Esophagus muscularis mucosa (tissue), 4 donors: ENCODE measurements at places on chromosomes 13 and 19. TPM values are rescaled to one million over a fixed set of nuclear protein-coding genes. Genes with fewer than 3 reads are reported as not detected.

- H3K36me3 ChIP-seq = no peaks in the 10 kb centered on the region
- no peak overlapping the region for H3K27ac ChIP-seq
- H3K27me3 ChIP-seq = no peaks in the 10 kb centered on the region
- DNase-seq = no peak
Measured at GRCh38 chr13:91714855-91715254, 316.4 kb downstream of the GPC5 start.

DNA sequence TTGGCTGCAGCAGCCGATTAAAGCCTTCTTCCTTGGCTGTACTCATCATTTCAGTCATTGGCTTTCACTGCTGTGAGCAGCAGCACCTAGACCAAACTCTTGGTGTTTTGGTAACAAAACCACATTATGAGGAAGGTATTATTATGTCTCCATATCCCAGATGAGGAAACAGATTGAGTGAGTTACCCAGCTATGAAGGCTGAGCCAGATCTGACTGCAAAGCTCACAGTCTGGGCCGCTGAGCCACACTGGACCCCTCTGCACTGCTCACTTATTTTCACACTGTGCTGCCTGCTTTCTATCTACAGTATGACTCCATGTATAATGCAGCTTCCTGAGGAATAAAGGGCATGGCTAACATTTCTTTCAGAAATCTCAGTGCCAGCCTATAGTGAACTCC lies 24.5 kb downstream of the CRYL1 start:
- H3K27ac ChIP-seq = peak overlapping the region; percentile 14
- peaks cover 5% of the 10 kb centered on the region for H3K4me1 ChIP-seq
- DNase-seq = no peak
- no peaks in the 10 kb centered on the region for H3K27me3 ChIP-seq
- H3K4me3 ChIP-seq = no peak overlapping the region

- no peak overlapping the region for H3K27ac ChIP-seq
- H3K4me1 ChIP-seq = peaks cover 13% of the 10 kb centered on the region
- DNase-seq = no peak
- H3K4me3 ChIP-seq = no peak overlapping the region
- peaks cover 18% of the 10 kb centered on the region for H3K36me3 ChIP-seq
- H3K27me3 ChIP-seq = no peaks in the 10 kb centered on the region
Measured at GRCh38 chr19:51983361-51983760, 3.3 kb downstream of the ZNF350 start.

TIMM50 gene
- total RNA-seq = 36.1 TPM

MCOLN1 gene
- total RNA-seq = 11.6 TPM

- no peak overlapping the region for H3K4me3 ChIP-seq
- H3K27ac ChIP-seq = peak overlapping the region; percentile 80
- no peaks in the 10 kb centered on the region for H3K27me3 ChIP-seq
- no peak for DNase-seq
Measured at GRCh38 chr13:110329258-110329657, 22.2 kb downstream of the COL4A2 start.

DNA sequence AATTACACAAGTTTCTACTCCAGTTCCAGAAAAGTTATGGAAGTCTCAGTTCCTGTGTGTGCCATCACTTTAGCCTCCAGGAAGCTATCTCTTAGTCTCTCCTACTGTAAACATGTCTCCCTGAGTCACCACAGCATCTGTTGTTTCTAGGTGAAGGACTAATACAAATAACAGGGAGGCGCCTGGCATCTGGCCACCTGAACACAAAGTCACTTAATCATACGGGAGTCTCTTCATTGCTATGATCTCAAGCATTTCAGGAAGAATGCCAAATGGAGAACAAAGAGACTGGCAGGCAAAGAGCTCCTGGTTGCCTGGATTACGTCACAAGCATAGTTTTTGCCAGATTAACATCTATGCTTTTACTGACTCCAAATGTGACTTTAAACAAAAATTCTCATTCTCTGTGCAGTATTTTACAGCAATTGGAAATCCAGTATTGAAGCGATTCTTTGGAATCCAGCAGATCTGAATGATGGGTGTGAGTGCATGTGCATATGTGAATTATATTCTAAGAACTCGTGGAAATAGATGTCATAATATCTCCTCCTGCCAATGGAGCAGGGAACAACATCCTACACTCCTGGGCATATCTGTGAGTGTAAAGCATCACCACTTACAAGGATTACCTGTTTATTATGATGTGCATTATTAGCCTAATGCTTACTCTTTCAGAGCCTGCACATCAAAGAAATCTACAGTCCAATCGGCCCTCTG lies 572.8 kb downstream of the PCDH9 start:
- no peak overlapping the region for H3K4me3 ChIP-seq
- no peaks in the 10 kb centered on the region for H3K36me3 ChIP-seq
- H3K27me3 ChIP-seq = no peaks in the 10 kb centered on the region
- DNase-seq = no peak
- H3K4me1 ChIP-seq = peaks cover 15% of the 10 kb centered on the region

DNA sequence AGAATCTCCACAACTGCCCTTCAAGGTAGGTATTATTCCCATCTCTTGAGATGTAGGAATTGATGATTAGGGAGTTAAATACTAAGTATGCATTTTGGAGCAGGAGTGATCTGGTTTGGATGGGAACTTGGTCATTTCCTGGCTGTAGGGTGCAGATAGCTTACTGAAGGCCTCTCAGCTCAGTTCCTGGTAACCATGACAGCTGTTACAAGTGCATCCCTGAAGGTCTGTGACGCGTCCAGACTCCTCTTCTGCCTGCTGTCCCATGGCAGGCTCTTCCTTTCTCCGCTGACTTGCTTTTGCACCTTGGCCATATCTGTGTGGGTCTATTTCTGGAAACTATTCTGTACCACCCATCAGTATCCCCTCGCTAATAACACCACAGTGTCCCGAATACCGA lies 387.8 kb downstream of the ZNF536 start:
- H3K4me1 ChIP-seq = no peaks in the 10 kb centered on the region
- H3K27me3 ChIP-seq = peaks cover 8% of the 10 kb centered on the region
- H3K4me3 ChIP-seq = no peak overlapping the region
- peak; percentile 82 for DNase-seq
- H3K27ac ChIP-seq = no peak overlapping the region

KIR3DL2 gene
- total RNA-seq = not detected

GRCh38 chr19:49475191-49475917 lies 1.3 kb downstream of the FLT3LG start:
- no peak for DNase-seq
- H3K4me3 ChIP-seq = peak overlapping the region; percentile 68
- peaks cover 36% of the 10 kb centered on the region for H3K4me1 ChIP-seq
- peaks cover 4% of the 10 kb centered on the region for H3K36me3 ChIP-seq

- H3K36me3 ChIP-seq = peaks cover 7% of the 10 kb centered on the region
- peaks cover 40% of the 10 kb centered on the region for H3K4me1 ChIP-seq
- peak within 1 kb of the TSS; percentile 91 for H3K4me3 ChIP-seq
- H3K27me3 ChIP-seq = no peaks in the 10 kb centered on the region
- peak within 1 kb of the TSS; percentile 86 for H3K27ac ChIP-seq
- peak; percentile 99 for DNase-seq
Measured at GRCh38 chr19:6279931-6280591, at the start of gene MLLT1. MLLT1 (minus strand) TSS chr19:6279975; CDS start chr19:6279784, 191 bp downstream.

GRCh38 chr19:46555628-46556280 lies 45.4 kb upstream of the CALM3 start:
- H3K4me3 ChIP-seq = no peak overlapping the region
- H3K4me1 ChIP-seq = no peaks in the 10 kb centered on the region
- DNase-seq = no peak
- no peaks in the 10 kb centered on the region for H3K27me3 ChIP-seq

OR7A5 gene
- total RNA-seq = not detected

DNA sequence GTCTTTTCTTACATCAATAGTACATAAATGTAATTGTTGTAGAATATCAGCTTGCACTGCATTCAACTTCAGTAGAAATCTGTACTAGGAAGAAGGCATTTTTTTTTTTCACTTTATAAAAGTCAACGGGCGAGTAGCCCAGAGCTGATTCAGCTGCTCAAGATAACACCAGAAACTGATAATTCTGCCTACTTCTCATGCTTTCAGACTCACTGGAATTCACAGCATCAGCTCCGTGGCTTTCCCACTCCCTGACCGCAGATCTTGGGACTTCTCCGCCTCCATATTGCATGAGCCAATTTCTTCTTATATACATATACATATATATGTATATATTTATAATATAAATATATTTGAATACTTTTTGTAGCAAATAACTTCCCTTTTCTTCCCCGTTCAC lies 263.1 kb upstream of the RXFP2 start:
- no peak overlapping the region for H3K27ac ChIP-seq
- H3K4me3 ChIP-seq = no peak overlapping the region
- H3K36me3 ChIP-seq = no peaks in the 10 kb centered on the region
- H3K4me1 ChIP-seq = no peaks in the 10 kb centered on the region
- no peak for DNase-seq

ITGBL1 gene
- 12.2 TPM for total RNA-seq

OR10H1 gene
- not detected for total RNA-seq

DNA sequence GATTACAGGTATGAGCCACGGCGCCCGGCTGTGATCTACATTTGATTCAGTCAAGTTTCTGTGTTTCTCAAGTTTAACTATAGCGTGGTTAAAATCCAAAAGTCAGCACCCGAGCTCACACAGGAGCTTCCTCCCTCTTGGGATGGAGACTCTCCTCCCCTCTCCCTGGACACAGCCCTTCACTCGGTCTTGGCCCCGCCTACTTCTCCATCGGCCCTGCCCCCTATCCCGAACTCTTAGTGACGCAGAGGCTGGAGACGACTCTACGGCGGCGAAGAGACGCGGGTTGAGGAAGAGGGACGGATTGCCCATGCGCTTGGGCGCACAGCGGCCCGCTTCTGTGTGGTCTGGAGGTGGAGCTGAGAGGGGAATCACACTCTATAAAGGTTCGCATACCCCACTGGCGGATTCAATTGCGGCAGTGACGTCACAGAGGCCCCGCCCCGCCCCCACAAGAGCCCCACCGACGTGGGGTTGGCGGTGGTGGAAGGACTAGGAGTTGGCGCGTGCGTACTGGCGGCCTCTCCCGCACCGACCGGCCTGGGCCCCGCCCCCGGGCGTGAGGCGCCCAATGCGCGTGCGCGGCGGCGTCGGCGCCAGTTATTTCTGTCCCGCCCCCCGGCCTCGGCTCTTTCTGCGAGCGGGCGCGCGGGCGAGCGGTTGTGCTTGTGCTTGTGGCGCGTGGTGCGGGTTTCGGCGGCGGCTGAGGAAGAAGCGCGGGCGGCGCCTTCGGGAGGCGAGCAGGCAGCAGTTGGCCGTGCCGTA lies at the start of gene TRIM28:
Gene TRIM28, plus strand, starts transcription at position 239 of the 765 bp plus-strand sequence. CDS start 694 bp downstream, outside the sequence.
- peak within 1 kb of the TSS; percentile 95 for H3K27ac ChIP-seq
- H3K4me1 ChIP-seq = peaks cover 46% of the 10 kb centered on the region
- DNase-seq = peak; percentile 100
- peaks cover 23% of the 10 kb centered on the region for H3K27me3 ChIP-seq

DNA sequence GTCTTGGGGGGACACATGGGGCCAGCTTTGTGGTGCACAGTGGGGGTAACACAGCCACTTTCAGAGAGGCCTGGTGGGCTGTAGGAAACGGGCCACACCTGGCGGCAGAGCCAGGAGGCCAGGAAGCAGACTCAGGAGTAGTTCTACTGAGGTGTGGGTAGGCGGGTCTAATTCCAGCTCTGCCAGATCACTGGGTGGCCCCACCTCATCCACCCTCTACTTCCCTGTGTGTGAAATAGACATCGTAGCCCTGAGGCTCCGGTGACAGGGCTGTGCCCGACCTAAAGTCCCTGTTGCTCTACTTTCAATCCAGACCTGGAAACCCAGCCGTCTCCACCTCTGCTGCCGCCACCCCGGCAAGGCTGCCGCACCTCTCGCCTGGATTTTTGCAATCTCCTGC lies 4.0 kb downstream of the NKPD1 start:
- H3K4me1 ChIP-seq = peaks cover 27% of the 10 kb centered on the region
- no peak for DNase-seq
- peaks cover 93% of the 10 kb centered on the region for H3K27me3 ChIP-seq
- H3K36me3 ChIP-seq = no peaks in the 10 kb centered on the region
- H3K4me3 ChIP-seq = no peak overlapping the region

- DNase-seq = no peak
- H3K36me3 ChIP-seq = no peaks in the 10 kb centered on the region
- H3K27ac ChIP-seq = peak within 1 kb of the TSS; percentile 83
Measured at GRCh38 chr13:98142380-98143156, at the start of gene FARP1. FARP1 (plus strand) TSS chr13:98143094; CDS start chr13:98213243, 70,149 bp downstream.

DNA sequence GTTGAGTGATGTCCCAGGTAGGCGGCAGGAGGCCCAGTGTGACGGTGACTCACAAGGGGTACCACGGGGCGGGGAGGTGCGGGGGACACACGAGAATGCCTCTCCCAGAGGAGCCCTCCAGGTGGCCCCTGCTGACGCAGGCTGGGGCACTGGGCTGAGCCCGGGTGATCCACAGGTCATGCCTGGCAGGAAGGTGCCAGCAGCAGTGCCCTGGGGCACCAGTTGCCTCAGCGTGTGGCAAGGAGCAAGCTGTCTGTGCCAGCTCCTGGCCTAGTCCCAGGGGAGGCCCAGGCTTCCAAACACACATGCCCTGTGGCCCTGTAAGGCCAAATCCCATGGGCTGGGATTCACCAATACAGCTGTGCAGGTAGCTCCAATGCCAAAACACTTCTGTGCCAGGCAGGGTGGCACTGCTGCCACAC lies 28.0 kb downstream of the AKT2 start:
- no peak overlapping the region for H3K4me3 ChIP-seq
- peaks cover 7% of the 10 kb centered on the region for H3K4me1 ChIP-seq
- H3K36me3 ChIP-seq = peaks cover 54% of the 10 kb centered on the region
- H3K27ac ChIP-seq = no peak overlapping the region

GRCh38 chr19:7788178-7788932 lies 25.3 kb downstream of the CLEC4M start:
- peaks cover 14% of the 10 kb centered on the region for H3K4me1 ChIP-seq
- no peak for DNase-seq
- H3K4me3 ChIP-seq = peak overlapping the region; percentile 27

GRCh38 chr13:33037673-33038072 lies 21.4 kb downstream of the KL start:
- H3K27me3 ChIP-seq = no peaks in the 10 kb centered on the region
- no peak for DNase-seq
- no peaks in the 10 kb centered on the region for H3K36me3 ChIP-seq
- H3K4me3 ChIP-seq = no peak overlapping the region
- H3K27ac ChIP-seq = no peak overlapping the region

FCER2 gene
- total RNA-seq = not detected

DNA sequence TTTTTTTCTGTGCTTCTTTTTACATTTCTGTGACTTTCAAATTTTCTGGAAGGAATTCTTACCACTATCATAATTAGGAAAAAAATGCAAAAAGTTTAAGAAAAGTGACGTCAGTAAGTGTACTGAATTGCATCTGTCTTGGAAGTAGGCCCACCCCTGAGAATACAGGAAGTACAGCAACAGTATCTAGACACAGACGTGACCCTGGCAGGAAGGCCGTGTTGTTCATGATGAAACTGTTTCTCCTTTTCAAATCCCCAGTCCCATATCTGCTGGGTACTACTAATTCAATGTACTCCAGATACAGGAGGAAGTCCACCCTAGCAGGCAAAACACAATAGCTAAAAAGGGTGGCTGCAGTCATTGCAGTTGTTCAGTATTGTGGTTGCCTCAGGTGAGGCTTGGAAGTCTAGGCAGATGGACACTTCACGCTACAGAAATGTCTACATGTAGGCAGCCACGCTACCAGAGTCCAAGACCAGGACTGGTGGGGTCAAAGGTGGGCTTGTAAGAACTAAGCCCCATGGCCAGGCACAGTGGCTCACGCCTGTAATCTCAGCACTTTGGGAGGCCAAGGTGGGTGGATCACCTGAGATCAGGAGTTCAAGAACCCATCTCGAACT lies 49.6 kb upstream of the MED4 start:
- H3K27ac ChIP-seq = peak overlapping the region; percentile 53
- no peak overlapping the region for H3K4me3 ChIP-seq
- H3K27me3 ChIP-seq = no peaks in the 10 kb centered on the region
- no peaks in the 10 kb centered on the region for H3K36me3 ChIP-seq

GRCh38 chr19:13260883-13261653 lies 110.9 kb downstream of the IER2 start:
- H3K4me1 ChIP-seq = peaks cover 9% of the 10 kb centered on the region
- no peak for DNase-seq
- H3K27ac ChIP-seq = no peak overlapping the region
- H3K27me3 ChIP-seq = peaks cover 14% of the 10 kb centered on the region
- H3K4me3 ChIP-seq = no peak overlapping the region
